ENCODE measurements at places on chromosomes 5 and 9. TPM values are rescaled to one million over a fixed set of nuclear protein-coding genes. Genes with fewer than 3 reads are reported as not detected.

The MGAT4B gene
- total RNA-seq = 95.5 TPM

GRCh38 chr5:178107756-178108310, 5.5 kb upstream of the N4BP3 start:
- no peak for DNase-seq

- DNase-seq = no peak
These were observed 1.1 kb upstream of the SH3TC2 start for GRCh38 chr5:149063896-149064478.

The CATSPER3 gene
- total RNA-seq = not detected

GRCh38 chr9:1100945-1101344, 50.8 kb downstream of the DMRT2 start:
- DNase-seq = no peak

DNA sequence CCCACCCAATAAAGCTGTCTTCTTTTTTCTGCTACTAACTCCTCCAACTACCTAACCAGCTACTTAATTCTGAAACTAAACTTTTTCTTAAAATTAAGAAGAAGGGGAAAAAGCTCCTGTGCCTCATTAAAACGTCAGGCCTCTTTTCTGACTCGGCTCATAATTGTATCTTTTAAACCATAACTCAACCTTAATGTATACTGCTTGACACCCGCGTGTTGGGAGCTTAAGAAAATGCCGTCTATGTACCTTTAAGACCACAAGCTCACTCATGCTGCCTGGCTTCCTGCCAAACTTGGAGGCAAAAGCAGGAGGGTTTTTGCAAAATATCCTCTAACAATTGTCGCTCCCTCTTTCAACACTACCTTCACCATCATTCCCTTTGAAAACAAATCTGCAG, 5.0 kb downstream of the EBF1 start:
- no peak for DNase-seq

The FGD3 gene
- total RNA-seq = 19.9 TPM

- no peak for DNase-seq
These were observed 169.3 kb downstream of the MACROH2A1 start for GRCh38 chr5:135229679-135230132.

GRCh38 chr9:132627106-132627505, 42.7 kb downstream of the DDX31 start:
- no peak for DNase-seq

GRCh38 chr5:168152660-168153059, 138.8 kb upstream of the WWC1 start:
- DNase-seq = no peak

DNA sequence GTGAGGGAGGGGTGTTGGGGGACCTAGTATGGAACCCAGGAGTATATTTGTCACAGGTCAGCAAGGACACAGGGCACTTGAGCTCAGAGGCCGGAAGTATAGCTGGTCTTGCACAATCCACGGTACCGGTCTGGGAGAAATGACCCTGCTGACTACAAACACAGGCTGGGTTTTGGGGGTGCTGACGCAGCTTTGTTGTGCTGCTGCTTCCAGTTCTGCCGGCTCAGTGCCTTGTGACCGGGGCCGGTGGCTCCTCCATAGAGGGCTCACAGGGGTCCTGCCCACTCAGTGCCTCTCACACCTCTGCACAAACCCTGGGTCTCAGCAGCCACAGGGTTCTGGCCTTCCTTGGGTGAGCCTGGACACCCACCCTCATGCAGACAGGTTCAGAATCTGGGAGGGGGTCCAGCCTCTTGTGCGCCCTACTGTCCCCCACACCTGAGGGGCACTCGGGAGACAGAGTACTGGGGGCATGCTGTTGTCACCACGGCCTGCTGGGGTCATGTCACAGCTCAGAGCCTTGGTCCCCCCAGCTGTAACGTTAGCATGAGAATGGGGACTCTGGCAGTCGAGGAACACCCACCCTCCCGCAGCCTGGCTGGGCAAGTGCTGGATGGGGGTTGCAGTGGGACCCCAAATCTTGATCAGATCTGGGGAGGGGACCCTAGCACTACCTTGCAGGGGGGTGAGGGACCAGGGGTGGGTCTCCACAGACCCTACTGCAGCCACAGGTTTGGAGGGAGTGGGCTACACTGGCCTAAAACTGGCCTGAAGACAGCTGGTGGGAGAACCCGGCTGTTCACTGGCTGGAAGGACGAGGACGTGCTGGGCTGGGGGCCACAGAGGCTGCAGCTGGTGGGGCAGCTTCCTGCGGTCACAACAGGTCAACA, 17.7 kb downstream of the NINJ1 start:
- DNase-seq = no peak

GRCh38 chr5:134595458-134595838, 37.2 kb downstream of the SAR1B start:
- DNase-seq = no peak

DNA sequence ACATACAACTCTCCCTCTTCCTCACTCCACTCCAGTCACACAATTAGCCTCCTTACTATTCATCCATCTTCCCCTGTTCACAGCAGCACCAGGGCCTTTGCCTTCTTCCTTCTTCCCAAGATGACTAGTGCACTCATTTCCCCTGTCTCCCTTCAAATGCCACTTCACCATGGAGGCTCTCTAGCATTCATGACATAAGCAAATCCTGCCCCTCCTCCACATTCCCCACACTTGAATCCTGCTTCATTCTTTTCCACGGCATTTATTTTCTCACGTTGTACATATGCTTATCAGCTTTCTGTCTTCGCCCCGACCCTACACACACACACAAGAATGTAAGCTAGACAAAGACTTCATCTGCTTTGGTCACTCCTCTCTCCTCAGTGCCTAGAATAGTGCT, 133.3 kb downstream of the CDK5RAP2 start:
- no peak for DNase-seq

- DNase-seq = no peak
These were observed 311.2 kb downstream of the KCTD16 start for GRCh38 chr5:144481861-144482260.

DNA sequence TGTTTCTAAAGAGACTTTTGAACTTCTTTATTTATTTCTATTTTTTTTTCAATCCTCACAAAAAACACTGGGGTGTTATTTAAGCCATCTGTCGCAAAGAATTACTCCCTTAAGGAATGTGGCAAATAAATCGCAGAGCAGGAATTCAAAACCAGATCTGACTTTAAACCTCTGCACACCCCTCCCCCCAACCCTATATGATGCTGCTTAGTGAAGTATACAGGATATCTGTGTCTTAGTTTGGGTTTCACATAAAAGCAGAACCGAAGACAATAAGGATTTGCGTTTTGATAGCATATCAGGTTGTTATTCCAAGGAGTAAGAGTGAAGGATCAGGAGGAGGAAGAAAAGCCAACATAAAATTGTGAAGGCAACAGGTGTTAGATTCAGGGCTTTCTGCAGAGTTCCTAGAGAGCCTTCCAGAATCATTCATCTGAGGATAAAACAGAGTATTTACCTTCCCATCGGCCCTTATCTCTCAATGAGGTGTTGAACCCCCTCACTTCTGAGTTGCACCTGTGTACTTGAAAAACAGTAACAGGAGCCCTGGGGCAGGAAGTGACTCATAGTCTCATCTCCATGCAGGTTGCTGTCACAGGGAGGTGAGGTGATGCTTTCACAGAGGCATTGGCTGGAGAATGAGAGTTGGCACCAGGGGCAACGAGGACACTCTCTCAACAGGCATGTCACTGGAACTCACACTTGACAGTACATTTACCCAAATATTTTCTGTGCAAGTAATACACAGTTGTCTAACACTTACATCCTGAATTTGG, 33.5 kb upstream of the DMRT3 start:
- DNase-seq = no peak

DNA sequence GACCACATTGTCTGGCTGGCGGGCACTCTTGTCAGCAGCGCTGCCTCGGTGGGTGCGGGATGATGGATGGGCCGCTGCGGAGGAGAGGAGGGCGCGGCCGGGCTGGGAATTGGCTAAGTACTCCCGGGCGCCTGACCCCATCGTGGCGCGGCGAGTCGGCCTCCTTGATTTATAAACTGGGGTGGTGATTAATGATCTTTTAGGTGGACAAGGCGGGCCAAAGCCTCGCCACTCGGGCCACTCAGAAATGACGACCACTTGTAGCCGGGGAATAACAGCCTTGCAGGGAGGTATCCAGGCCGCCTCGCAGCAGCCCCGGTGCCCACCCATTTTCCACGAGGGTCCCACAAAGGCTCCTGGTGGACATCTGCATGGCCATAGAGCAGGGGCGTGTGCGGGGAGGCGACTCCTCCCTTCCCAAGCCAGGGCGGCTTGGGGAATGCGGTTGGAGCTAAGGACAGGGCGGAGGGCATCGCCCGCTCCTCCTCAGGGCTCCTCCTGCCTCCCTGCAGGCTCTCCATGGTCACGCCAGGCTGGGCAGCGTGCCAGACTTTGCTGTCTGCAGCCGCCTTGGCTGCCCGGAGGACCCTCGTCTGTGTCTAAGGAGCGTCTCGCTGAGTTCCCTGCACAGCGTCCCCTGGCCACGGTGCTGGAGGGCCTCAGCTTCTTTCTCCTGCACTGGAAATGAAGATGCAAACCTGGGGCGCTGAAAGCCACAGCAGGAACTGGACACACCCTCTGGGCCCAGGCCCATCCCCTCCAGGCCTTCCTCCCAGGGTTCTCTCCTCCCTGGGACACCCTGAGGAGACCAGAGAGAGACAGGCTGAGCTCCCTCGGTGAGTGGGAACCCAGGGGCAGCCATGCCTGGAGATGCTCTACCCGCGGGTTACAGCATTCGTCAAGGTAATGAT, 287.4 kb upstream of the IRX4 start:
- no peak for DNase-seq

The PCDHGA10 gene
- total RNA-seq = 10.6 TPM

Data from vagina (tissue), 2 donors.